Smooth muscle cell of bladder (primary cell): ENCODE measurements at places on chromosomes 1 and 21. TPM values are rescaled to one million over a fixed set of nuclear protein-coding genes. Genes with fewer than 3 reads are reported as not detected.

The SEMA4A gene
- total RNA-seq: 0.57 and 0.83 TPM in 2 replicates

The EPHA10 gene
- total RNA-seq: 0.14 TPM in 1 of 2 replicates, not detected in the other

The GPA33 gene
- total RNA-seq: not detected in 2 replicates

The SELP gene
- total RNA-seq: not detected in 2 replicates

The CD247 gene
- under 0.01 and 0.09 TPM in 2 replicates for total RNA-seq

The CLK2 gene
- 19.9 and 32.4 TPM in 2 replicates for total RNA-seq

The TRMT1L gene
- 21.0 and 21.9 TPM in 2 replicates for total RNA-seq

The CFHR3 gene
- total RNA-seq: not detected in 2 replicates
